Glutamatergic neuron (in vitro differentiated cells): ENCODE measurements at places on chromosomes 2 and 18.
A peak's percentile ranks its signal among the peaks of the same experiment; 100 is the strongest.

GRCh38 chr2:4354678-4355077, 651.3 kb downstream of the DCDC2C start:
- peak; percentile 63 for DNase-seq

GRCh38 chr2:22281033-22281432, 1103.9 kb upstream of the KLHL29 start:
- no peak for DNase-seq

DNA sequence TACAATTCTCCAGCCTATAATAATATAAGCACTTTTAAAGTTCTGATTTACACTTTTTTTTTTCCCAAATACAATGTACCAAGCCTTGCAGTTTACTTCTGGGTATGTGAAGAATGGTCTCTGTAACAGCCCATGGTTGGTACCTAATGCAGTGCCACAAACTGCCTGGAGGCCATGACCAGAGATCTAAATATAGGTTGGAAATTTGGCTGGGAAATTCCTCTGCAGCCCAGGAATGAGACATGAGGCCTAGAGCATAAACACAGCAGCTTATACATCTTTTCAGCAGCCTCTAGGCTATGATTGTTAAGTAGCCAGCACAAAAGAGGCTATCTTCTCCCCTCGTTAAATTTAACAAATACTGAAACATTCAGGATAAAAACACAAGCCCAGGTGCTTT, 432.0 kb upstream of the FAM98A start:
- DNase-seq: no peak

DNA sequence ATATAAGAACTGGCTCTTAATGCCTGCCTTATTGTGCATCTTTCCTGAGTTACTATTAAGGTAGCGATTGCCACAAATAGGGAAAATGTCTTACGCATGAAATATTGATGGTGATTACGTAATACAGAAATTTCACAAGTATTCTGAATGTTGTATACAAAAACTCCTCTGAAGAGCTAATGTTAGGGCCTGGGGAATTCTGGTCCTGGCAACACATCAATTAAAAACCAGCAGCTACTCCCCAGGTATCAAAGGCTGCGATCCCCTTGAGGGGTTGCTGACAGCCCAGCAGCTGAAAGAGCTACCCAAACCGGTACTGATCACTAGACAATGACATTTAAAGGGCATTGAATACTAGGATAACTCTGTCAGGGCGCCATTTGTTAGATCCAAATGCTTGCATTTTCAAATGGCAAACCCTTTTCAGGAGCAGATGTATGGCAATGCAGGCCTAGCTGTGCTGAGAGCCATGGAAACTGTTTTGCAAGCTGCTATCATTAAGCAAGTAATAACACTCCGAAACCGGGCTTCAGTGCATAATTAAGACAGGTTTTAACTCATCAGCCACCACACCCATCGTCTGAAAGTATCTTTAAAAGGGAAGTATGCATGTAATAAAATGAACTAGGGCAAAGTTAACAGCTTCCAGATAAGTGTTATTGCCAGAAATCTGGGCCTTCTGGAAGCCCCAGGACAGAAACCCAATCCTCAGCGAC, 78.4 kb downstream of the CLHC1 start:
- no peak for DNase-seq

- DNase-seq: peak; percentile 93
These were observed at the start of gene CAD for GRCh38 chr2:27217173-27218121. Gene CAD, plus strand, starts transcription at chr2:27217369. Its CDS starts 183 bp downstream, at chr2:27217552.
